Aorta (tissue), 5 donors: ENCODE measurements at places on chromosomes 6 and 20. TPM values are rescaled to one million over a fixed set of nuclear protein-coding genes. Genes with fewer than 3 reads are reported as not detected.

GRCh38 chr6:18048953-18049630, 61.7 kb upstream of the KIF13A start:
- no peaks in the 10 kb centered on the region for H3K36me3 ChIP-seq
- peaks cover 4% of the 10 kb centered on the region for H3K4me1 ChIP-seq
- H3K27me3 ChIP-seq = no peaks in the 10 kb centered on the region
- DNase-seq = no peak
- no peak overlapping the region for H3K27ac ChIP-seq

MMP24 gene
- polyA plus RNA-seq = 0.20 TPM

DNA sequence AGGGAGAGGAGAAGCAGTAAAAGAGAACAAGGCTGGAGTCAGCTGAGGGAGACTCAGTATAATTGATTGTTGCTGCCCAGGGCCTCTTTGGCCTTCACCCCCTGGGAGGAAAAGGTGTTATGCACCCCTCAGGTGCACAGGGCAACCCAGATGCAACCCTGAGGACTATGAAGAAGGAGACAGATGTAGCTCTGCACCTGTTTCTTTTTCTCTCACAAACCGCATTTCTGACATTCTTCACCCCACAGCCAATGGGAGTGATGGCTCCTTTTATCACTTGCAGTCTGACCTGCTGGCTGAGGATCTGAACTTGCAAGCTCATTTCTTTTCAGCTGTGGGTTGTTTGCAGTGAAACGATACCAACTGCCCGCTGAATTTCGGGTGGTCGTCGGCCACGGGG, 64.1 kb upstream of the F13A1 start:
- H3K27me3 ChIP-seq = no peaks in the 10 kb centered on the region
- no peaks in the 10 kb centered on the region for H3K4me1 ChIP-seq
- H3K36me3 ChIP-seq = no peaks in the 10 kb centered on the region
- H3K4me3 ChIP-seq = no peak overlapping the region
- H3K27ac ChIP-seq = no peak overlapping the region

GRCh38 chr6:99603421-99604165, 3.0 kb upstream of the PRDM13 start:
- DNase-seq = no peak
- H3K36me3 ChIP-seq = no peaks in the 10 kb centered on the region
- H3K4me1 ChIP-seq = no peaks in the 10 kb centered on the region
- no peak overlapping the region for H3K27ac ChIP-seq

GRCh38 chr6:42498473-42499128, 46.9 kb upstream of the TRERF1 start:
- no peak for DNase-seq
- no peak overlapping the region for H3K4me3 ChIP-seq
- no peaks in the 10 kb centered on the region for H3K4me1 ChIP-seq

DNA sequence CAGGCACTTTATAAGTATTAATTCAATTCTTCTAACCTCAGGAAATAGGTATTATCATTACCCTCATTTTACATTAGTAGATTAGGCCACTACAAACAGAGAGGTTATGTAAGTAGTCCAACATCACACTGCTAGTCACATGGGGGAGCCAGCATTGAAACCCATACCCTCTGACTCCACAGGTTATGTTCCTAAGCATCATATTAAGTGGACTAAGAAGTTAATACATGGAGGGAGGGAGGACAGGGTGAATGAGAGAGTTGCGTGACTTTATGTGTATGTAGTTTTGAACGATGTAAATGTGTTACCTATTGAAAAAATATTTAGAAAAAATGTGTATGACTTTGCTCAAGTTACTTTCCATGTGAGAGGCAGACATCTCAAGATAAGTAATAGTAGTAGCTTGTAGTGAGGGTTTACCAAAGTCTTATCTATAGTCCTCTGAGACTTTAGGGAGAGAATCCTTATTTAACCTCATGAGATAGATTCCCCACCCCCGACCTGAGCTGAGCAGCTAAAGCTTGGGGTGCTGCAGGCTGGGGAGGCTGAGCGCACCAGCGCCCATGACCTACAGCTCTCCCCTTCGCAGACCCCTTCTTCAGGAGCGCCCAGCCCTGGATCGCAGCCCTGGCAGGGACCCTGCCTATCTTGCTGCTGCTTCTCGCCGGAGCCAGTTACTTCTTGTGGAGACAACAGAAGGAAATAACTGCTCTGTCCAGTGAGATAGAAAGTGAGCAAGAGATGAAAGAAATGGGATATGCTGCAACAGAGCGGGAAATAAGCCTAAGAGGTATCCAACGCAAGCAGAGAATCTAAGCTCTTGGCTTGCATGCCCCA, 7.5 kb downstream of the BTN3A2 start:
- peaks cover 2% of the 10 kb centered on the region for H3K36me3 ChIP-seq
- H3K27ac ChIP-seq = no peak overlapping the region
- no peaks in the 10 kb centered on the region for H3K27me3 ChIP-seq
- DNase-seq = no peak

DNA sequence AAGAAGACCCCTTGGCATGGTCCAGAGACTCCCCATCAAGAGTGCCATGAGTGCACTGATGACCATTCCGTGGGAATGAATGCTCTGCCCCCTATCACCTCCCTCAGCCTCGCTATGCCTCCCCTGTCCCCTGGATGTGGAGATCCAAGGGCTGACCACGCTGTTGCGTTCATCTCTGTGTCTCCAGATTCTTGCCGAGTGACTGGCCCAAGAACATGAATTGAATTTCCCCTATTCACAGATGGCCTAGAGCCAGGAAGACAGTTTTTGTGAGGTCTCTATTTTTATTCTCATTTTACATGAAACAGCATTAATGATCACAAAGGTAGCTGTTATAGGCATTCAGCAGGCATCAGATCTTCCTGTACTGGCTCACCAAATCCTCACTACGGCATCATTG, 33.6 kb downstream of the MAFB start:
- H3K36me3 ChIP-seq = no peaks in the 10 kb centered on the region
- H3K27me3 ChIP-seq = no peaks in the 10 kb centered on the region
- DNase-seq = no peak
- H3K4me1 ChIP-seq = no peaks in the 10 kb centered on the region
- no peak overlapping the region for H3K4me3 ChIP-seq
- H3K27ac ChIP-seq = no peak overlapping the region

PRSS35 gene
- polyA plus RNA-seq = 8.2 TPM

- no peak overlapping the region for H3K27ac ChIP-seq
- no peaks in the 10 kb centered on the region for H3K36me3 ChIP-seq
- H3K4me1 ChIP-seq = no peaks in the 10 kb centered on the region
- no peak overlapping the region for H3K4me3 ChIP-seq
- DNase-seq = no peak
Measured at GRCh38 chr6:113065611-113066010, 718.5 kb downstream of the RFPL4B start.

- H3K4me1 ChIP-seq = no peaks in the 10 kb centered on the region
- no peak overlapping the region for H3K4me3 ChIP-seq
- H3K36me3 ChIP-seq = no peaks in the 10 kb centered on the region
Measured at GRCh38 chr20:34377072-34377847, 14.2 kb downstream of the ITCH start.

DNA sequence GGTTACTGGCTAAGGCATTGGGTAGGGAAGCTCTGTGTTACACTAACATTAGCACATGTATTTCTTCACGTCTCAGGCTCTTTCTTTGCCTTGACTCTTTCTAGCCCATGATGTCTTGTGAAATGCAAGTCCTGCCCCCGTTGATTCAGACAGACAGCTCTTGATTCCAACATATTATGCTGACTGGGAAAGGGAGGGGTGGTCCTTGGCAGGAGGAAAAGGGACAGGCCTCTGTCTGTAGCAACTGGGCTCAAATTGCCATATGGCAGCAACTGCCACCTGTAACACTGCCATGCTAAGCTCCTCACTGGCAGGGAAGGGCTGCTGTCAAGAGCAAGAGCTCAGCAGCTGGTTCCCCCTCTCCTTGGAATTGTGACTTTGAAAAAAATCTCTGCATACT, 5.7 kb upstream of the KCNK15 start:
- H3K4me3 ChIP-seq = no peak overlapping the region
- no peak for DNase-seq
- H3K4me1 ChIP-seq = no peaks in the 10 kb centered on the region
- no peaks in the 10 kb centered on the region for H3K27me3 ChIP-seq
- no peak overlapping the region for H3K27ac ChIP-seq

CD24 gene
- 3.9 TPM for polyA plus RNA-seq

DNA sequence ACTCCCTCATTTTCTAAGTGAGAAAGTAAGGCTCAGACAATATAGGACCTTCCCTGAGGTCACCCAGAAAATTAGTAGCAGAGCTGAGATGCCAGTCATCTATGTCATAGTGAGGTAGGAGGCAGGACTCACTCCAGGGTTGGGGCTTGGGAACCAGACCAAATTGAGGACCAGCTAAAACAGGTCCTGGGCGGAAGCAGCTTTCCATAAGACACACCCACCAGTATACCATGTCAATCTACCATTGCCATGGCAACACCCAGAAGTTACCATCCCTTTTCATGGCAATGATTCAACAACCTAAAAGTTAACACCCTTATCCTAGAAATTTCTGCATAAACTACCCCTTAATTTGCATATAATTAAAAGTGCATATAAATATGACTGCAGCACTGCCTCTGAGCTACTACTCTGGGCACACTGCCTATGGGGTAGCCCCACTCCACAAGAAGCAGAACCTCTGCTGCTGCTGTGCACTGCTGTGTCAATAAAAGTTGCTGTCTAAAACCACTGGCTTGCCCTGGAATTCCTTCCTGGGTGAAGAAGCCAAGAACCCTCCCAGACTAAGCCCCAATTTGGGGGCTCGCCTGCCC, 30.3 kb upstream of the OCSTAMP start:
- H3K4me3 ChIP-seq = no peak overlapping the region
- H3K4me1 ChIP-seq = no peaks in the 10 kb centered on the region
- no peak overlapping the region for H3K27ac ChIP-seq

DNA sequence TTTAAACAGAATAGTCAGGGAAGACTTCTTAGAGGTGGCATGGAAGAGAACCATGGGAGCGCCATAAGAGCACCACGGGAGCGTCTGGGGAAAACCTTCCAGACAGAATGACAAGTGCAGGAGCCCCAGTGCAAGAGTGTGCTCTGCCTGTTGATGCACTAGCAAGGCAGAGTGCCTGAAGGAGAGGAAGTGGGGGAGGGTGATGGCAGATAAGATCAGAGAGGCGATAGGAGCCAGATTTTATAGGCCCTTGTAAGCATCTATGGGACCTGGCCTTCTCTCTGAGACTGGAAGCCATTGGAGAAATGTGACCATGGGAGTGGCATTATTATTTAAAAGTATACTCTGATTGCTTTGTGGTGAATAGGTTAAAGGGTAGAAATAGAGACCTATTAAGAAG, 13.1 kb downstream of the FUCA2 start:
- H3K4me3 ChIP-seq = no peak overlapping the region
- H3K27ac ChIP-seq = no peak overlapping the region
- H3K4me1 ChIP-seq = no peaks in the 10 kb centered on the region
- no peaks in the 10 kb centered on the region for H3K27me3 ChIP-seq
- no peak for DNase-seq

GRCh38 chr20:61659994-61660346, 405.7 kb downstream of the TAF4 start:
- no peaks in the 10 kb centered on the region for H3K27me3 ChIP-seq
- no peaks in the 10 kb centered on the region for H3K36me3 ChIP-seq
- DNase-seq = no peak
- H3K4me1 ChIP-seq = no peaks in the 10 kb centered on the region
- H3K27ac ChIP-seq = no peak overlapping the region
- H3K4me3 ChIP-seq = no peak overlapping the region

- no peaks in the 10 kb centered on the region for H3K27me3 ChIP-seq
- no peak overlapping the region for H3K27ac ChIP-seq
- no peak for DNase-seq
- H3K4me1 ChIP-seq = no peaks in the 10 kb centered on the region
- H3K36me3 ChIP-seq = no peaks in the 10 kb centered on the region
- H3K4me3 ChIP-seq = no peak overlapping the region
Measured at GRCh38 chr20:56689318-56689717, 60.2 kb downstream of the TFAP2C start.

AVP gene
- polyA plus RNA-seq = not detected

NKX2-4 gene
- polyA plus RNA-seq = not detected

B3GAT2 gene
- polyA plus RNA-seq = not detected

HRH3 gene
- not detected for polyA plus RNA-seq

DNA sequence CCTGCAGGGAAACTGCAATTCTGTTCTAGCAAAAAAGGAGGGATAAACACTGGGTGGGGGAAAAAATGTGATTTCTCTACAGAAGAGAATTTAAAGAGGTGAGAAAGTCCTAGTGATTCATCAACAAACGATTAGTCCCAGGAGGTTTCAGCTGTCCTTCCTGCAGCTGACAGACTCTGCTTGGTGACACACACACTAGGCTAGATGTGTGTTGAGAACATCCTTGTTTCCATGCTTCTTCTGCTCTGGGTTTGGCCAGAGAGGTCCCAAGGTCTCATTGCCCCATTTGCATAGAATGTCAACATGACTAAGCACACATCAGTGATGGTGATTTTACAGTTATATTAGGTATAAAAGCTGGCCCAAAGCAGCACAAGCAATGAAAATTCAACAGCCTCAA, 258.3 kb downstream of the NFATC2 start:
- DNase-seq = no peak
- no peaks in the 10 kb centered on the region for H3K27me3 ChIP-seq
- no peak overlapping the region for H3K27ac ChIP-seq
- H3K4me1 ChIP-seq = no peaks in the 10 kb centered on the region

- H3K4me3 ChIP-seq = no peak overlapping the region
- H3K36me3 ChIP-seq = no peaks in the 10 kb centered on the region
- DNase-seq = peak; percentile 80
- no peaks in the 10 kb centered on the region for H3K4me1 ChIP-seq
Measured at GRCh38 chr6:32047855-32048766, 9.9 kb downstream of the CYP21A2 start.

COX4I2 gene
- not detected for polyA plus RNA-seq

GRCh38 chr20:21046413-21047070, 59.6 kb downstream of the LINC00237 start:
- H3K4me1 ChIP-seq = no peaks in the 10 kb centered on the region
- no peaks in the 10 kb centered on the region for H3K36me3 ChIP-seq
- H3K4me3 ChIP-seq = no peak overlapping the region

- H3K4me1 ChIP-seq = no peaks in the 10 kb centered on the region
- no peaks in the 10 kb centered on the region for H3K27me3 ChIP-seq
- no peak for DNase-seq
- no peaks in the 10 kb centered on the region for H3K36me3 ChIP-seq
- no peak overlapping the region for H3K27ac ChIP-seq
Measured at GRCh38 chr6:71488186-71488585, 199.6 kb downstream of the OGFRL1 start.

GRCh38 chr6:132096996-132097395, 145.8 kb upstream of the CCN2 start:
- no peak overlapping the region for H3K27ac ChIP-seq
- no peaks in the 10 kb centered on the region for H3K36me3 ChIP-seq
- H3K27me3 ChIP-seq = no peaks in the 10 kb centered on the region
- no peak overlapping the region for H3K4me3 ChIP-seq
- no peak for DNase-seq
